Stimulated activated CD4-positive, alpha-beta T cell treated with anti-CD3 and anti-CD28 coated beads, Interleukin-1b, Interleukin-23, amount 100 ng/mL, for 48 hours (primary cell): ENCODE measurements at places on chromosomes 16 and 17.

DNA sequence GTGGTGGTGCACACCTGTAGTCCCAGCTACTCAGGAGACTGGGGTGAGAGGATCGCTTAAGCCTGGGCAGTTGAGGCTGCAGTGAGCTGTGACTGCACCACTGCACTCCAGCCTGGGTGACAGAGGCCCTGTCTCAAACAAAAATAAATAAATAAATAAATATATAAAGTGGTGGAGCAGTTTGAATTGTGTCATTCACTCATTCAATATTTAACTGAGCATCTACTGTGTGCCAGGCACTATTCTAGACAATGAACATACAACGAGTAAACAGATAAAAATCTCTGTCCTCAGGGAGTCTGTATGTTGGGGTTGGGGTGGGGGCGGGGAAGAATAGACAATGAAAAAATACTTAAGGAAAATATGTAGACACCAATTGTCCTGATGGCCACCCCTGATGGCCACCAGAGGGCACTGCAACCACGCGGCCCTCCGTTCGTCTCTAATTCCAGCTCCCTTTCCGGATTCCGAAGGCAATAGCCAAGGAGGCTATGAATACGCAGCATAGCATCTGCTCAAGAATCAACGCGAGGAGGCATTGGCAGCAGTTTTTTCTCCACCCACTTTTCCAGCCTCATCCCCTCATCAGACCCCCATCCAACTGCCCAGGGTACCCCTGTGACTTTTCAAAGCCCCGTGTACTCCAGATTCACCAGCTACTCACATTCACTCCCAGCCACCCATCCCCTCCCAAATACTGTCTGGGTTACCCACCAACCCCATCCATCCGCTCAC is 21.4 kb downstream of the QPRT start:
- peak; percentile 75 for DNase-seq

DNA sequence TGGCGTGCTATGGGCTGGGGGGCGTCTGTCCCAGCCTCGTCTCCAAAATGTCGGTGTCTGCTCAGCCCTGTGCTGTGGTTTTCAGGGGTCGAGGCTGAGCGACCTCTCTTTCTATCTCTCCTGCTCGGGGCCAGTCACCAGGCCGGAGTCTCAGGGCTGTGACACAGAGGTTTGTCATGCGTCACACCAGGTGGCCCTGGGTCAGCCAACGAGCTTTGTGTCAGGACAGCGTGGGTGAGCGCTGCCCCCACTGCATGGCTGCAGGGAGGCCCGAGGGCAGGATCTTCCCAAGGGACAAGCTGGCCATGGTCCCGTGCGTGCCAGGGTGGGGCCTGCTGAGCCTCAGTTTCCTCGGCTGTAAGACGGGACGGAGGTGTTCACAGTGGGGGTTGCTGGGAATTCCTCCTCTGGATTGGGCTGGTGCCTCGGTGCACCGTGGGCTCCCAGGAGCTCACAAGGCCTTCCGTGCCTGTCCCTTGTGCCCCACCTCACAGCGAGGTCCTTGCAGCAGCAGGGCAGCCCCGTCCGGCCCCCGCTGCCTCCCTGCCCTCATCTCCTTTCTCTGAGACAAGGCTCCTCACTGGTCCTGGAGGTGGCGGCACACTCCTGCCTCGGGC is 50.5 kb downstream of the CBFA2T3 start:
- DNase-seq, result no peak

- no peak for DNase-seq
Measured at GRCh38 chr17:83005639-83006038, 73.8 kb upstream of the METRNL start.

DNA sequence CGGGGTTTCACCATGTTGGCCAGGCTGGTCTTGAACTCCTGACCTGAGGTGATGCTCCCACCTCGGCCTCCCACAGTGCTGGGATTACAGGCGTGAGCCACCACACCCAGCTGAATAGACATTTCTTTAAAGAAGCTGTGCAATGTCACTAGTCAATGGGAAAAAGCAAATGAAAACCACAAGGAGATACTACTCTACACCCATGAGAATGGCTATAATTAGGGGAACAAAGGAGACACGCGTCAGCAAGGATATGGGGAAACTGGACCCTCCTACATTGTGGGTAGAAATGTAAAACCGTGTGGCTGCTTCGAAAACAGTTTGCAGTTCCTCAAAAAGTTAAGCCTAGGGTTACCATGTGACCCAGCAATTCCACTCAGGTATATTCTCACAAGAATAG is 103.4 kb downstream of the VPS53 start:
- DNase-seq, result no peak

GRCh38 chr16:10852948-10853347 is 24.1 kb upstream of the CIITA start:
- no peak for DNase-seq

DNA sequence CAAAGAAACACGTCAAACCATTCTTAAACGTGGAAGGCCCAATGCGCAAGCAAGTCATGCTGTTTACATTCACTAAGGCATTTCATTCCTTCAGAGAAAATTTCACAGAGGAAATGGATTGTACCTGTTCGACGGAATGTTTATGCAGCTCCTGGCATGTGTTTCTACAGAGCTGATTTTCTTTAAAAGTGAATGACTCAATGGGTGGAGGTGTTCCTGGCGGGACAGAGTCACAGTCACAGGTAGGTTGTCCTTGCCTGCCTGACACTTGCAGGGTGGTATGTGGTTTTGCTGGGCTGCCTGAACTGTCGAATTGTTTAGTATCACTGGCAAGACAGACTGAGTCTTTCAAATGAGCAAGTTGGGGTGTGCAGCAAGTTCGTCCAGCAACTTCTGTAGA is 11.6 kb downstream of the PALB2 start:
- DNase-seq, result no peak

GRCh38 chr17:40068129-40068581 is 5.4 kb downstream of the THRA start:
- DNase-seq, result no peak

GRCh38 chr17:41256291-41256685 is 1.1 kb downstream of the KRTAP9-9 start:
- DNase-seq, result no peak

DNA sequence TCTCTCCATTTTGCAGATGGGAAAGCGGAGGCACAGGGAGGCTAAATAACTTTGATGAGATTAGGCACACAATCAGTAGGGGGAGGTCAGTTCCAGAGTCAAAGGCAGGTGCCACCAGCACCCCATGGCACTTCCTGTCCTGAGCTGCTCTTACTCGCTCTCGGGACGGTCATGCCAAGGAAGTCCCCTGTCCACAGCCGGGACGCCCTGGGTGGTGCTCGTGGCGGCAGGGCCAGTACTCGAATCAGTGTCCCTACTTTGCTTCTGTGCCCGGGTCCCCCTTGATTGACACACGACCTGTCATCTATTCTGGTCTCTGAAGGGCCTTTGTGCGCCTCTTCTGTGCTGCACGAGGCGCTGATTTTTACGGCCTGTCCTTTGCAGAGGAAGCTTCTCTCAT is 31.3 kb downstream of the IRF8 start:
- no peak for DNase-seq
